ENCODE measurements at places on chromosomes 1 and 21.
A peak's percentile ranks its signal among the peaks of the same experiment; 100 is the strongest.

DNA sequence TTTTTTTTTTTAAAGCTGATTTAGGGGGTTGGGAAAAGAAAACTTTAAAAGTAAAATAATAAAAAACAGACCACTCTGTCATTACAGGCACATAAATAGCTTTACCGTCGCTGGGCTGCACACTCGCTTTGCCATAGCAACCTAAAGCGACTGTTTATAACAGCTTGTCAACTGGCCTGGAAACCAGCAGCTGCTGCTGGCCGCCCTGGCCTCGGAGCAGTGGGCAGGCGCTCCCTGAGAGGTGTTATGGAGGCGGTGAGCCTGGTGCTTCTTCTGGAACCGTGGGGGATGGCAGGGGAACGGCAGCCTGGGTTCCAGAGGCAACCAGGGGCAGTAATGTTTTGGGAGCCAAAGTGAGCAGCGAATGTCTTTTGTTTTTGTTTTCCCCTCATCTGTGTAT lies 45.7 kb downstream of the ATP2B4 start:
- no peak for DNase-seq

GRCh38 chr1:107919953-107920352 lies 45.0 kb downstream of the VAV3 start:
- no peak for DNase-seq

GRCh38 chr1:223258751-223259198 lies 105.2 kb downstream of the SUSD4 start:
- DNase-seq: peak; percentile 53

DNA sequence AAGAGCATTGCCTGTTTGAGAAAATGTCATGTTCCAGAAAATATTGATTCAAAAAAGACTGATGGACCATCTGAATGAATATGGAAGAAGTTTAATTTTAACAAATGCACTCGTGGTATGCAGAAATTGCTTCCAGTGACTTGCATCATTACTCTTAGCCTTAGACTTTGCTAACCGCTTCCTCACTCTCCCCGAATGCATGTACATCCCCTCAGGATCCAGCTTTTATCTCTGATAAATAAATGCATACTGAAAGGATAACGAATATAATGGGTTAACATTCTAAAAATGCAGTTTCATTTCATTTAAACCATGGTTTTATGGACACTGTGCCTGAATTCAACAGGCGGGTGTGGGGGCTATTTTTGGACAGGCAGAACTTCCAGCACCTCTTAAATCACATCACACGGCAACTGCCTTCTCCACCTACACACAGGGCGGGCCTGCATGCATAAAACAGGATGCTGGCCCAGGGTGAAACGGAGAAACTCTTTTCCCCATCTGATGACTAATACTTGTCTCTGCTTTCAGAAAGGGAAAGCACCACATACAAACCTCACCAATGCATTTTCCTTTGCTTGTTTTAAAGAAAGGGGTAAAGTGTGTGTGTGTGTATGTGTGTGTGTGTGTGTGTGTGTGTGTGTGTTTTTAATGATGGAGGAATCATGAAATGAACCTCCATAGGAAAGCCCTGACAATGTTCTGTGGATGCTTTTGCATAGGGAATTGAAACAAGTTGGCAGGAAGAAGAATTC lies 48.7 kb downstream of the SPAG17 start:
- DNase-seq: no peak

- no peak for DNase-seq
These were observed 9.4 kb upstream of the KIF14 start for GRCh38 chr1:200629876-200630514.

GRCh38 chr21:37367703-37368540 lies 1.3 kb downstream of the DYRK1A start:
- DNase-seq: peak; percentile 20

DNA sequence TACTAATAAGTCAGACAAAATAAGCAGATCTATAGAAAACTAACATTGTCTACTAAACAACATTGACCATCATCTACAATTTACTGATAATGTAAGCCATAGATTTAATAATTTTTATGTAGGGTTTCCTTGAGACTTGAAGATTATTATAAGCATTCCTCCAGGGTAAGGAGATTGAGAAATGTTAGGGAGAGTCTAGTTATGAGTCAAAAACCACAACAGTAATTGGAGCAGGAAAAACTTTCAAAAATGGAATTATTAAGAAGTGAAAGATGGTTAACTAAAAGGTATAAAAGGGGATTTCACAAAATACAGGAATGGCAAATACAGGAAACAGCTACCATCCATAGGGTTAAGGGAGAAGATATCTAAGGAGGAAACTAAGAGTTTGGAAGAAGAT lies 12.4 kb upstream of the UHMK1 start:
- no peak for DNase-seq

DNA sequence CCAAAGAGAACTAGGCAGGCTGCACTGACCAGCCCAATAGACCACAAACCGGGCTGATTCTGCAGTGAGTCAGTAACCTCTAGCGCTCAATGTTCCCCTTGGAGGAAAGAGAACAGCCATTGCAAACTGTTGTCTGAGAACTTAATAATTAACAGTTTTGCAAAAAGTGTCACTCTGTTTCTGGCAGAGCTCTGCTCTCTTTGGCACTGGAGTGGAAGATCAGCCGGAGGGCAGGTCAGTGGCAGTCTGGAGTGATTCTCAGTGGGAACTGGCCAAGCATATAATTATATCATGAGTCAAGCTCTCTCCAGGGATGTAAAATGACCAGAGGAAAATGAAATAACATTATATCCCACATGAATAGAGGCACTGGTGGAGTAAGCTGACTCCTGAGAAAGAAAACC lies 238.3 kb downstream of the HLX start:
- peak; percentile 48 for DNase-seq

- no peak for DNase-seq
These were observed 326.6 kb downstream of the CAMTA1 start for GRCh38 chr1:7111853-7112252.

- DNase-seq: no peak
These were observed 2.0 kb downstream of the CD58 start for GRCh38 chr1:116568662-116569380.

DNA sequence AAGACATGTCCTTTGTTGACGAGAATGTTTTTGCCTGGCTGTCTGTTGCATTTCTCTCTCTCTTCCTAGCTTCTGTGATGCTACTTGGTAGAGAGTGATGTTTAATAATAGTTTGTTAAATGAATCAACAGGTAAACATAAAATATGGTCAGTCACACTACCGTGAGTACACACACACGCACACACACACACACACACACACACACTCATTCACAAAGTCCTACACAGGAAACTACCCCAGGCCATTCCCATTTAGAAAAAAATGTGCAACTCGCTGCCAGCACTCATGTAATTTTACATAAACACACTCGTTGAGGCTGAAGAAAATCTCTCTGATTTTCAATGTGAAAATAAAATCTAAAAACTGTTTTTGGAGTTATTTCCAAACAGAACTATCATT lies 38.7 kb downstream of the RUNX1 start:
- no peak for DNase-seq

GRCh38 chr1:1155258-1155657 lies 18.4 kb upstream of the TTLL10 start:
- no peak for DNase-seq

- peak; percentile 18 for DNase-seq
These were observed 1.2 kb upstream of the ST3GAL3 start for GRCh38 chr1:43705982-43706597.

DNA sequence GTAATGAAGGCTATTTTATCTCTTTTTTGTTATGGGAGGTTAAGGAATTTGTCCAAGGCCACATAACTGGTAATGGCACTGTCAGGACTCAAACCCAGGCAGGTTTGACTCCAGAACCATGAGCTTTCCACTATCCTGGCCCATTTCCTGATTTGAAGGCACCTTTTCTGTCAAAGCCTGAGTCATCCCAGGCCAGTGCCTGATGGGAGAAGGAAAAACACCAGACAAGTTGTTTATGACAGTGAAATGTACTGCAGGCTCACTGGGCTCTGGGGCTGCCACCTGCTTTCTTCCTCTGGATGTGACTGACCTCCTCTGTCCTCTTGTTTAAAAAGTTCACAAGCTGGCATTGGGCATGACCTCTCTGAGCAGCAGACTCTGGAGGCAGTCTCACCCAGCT lies 71.8 kb upstream of the SPATA6 start:
- no peak for DNase-seq

DNA sequence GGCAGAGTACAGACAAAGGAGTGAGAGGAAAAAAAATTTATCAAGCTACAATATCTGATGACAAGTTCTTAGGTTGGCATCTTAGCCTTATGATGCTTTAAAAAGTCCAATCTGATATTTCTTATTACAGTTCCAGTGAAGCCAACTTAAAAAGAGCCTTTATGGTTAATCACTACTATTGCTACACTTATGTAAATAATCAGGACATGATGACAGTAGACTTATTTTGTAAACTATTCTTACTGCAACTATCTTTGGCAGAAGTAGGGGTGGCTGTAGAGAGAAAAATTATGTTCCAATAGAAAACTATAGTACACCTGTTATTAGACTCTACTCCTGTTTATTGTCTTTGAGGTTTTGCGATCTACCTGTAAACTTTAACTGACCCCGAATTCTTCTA lies 25.8 kb upstream of the NUF2 start:
- no peak for DNase-seq

DNA sequence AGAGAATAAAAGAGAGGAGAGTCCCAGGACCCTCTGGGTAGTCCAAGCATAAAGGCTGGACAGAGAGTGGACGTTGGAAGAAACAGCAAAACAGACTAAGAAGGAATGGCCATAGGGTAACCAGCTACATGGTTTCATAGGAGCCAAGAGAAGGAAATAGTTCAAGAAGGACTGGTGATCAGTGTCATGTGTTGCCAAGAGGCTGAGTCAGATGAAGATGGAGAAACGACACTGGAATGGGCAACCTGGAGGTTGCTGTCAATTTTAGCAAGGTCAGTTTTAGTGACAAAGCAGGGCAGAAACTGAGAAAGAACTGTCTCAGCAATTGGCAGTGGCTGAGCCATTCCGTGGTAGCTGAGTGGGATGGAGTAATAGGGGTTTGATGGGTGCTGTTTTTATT lies 41.4 kb downstream of the HMGB4 start:
- no peak for DNase-seq

- DNase-seq: no peak
These were observed 62.7 kb downstream of the PRDM2 start for GRCh38 chr1:13762642-13763041.

GRCh38 chr1:77375990-77376389 lies 94.2 kb downstream of the AK5 start:
- DNase-seq: no peak

- DNase-seq: no peak
These were observed 19.9 kb downstream of the WNT4 start for GRCh38 chr1:22123071-22123390.

DNA sequence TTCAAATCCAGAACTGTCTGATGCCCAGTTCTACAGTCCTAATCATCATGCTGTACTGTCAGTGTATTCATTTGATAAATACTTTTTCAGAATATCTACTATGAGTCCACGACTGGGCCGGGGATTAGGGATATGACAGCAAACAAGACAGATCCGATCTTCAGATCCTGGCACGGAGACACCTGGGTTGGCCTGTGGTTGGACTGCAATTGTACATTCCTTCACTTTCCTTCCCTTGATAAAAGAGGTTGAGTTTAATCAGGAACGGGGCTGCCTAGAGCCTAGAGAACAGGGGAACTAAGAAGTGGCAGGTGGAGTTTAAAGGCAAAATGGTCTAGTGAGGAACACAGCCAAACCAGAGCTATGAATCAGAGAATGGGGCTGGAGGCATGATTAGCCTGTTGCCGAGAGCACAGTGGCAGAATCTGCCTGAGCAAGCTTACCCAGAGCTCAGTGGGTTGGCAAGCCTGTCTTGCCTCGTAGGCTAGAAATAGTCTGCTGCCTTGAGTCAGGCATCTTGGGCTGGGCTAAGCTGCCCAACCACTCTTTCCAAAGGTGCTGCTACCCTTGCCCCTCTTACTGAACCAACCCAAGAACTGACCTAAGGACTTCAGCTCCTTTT lies 38.1 kb upstream of the PTCH2 start:
- DNase-seq: no peak

GRCh38 chr21:42236014-42236413 lies 17.1 kb downstream of the ABCG1 start:
- no peak for DNase-seq

- DNase-seq: no peak
These were observed 1485.7 kb downstream of the KCNT2 start for GRCh38 chr1:195122497-195122896.

DNA sequence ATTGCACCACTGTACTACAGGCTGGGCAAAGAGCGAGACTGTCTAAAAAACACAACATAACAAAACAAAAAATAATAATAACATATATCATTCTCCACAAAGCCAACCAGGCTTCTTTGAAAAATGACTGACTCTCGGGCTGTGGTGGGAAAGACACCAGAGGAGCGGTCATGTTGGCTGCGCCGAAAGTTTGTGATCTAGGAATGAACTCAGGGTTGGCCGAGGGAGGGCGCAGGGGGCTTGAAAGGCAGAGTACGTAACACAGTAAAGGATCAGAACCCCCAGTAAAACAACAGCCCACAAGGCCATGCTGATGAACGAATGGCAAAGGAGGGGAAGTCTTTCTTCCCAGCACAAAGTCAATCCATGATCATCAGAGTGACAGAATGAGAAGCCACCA lies 4.7 kb downstream of the SLC35E2B start:
- no peak for DNase-seq

DNA sequence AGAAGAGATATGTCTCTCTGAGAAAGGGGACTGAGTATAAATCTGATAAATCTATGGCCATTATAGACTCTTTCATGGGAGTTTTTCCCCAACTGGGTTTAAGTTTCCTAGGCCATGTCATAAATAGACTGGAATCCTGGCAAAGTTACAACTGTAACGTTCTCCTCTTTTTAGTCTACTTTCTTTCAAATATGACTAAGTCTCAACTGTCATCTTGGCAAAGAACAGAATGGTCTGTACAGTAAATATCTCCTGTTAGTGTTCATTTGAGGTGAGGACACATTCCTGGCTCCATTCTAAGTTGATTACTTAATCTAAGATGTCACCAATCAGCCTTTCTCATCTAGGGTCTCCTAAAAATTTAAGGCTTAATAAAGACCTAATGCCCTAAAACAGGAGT lies 300.5 kb downstream of the BRINP2 start:
- no peak for DNase-seq

GRCh38 chr21:35401476-35401875 lies 352.4 kb upstream of the RUNX1 start:
- DNase-seq: no peak
